ENCODE measurements at places on chromosomes 5 and 9.

GRCh38 chr9:110308633-110309038 lies 29.0 kb downstream of the TXNDC8 start:
- DNase-seq = no peak

DNA sequence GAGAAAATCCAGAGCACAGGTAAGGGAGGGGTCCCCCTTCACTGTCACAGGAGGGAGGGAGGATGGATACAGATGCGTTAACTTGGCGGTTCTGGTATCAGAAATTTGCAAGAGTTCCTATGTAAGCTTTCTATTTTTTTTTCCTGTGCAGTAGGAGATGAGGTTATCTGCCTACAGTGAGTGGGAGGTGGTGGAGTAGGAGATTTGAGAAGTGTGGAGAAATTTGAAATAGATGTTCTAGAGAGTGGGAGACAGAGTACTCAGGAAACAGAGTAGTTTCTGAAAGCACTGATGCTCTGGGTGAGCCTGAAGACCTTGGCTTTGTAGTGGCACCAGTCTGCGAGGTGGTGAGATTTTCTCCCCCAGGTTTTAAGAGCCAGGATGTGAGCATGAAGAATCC lies 271.4 kb downstream of the MSX2 start:
- no peak for DNase-seq

DNA sequence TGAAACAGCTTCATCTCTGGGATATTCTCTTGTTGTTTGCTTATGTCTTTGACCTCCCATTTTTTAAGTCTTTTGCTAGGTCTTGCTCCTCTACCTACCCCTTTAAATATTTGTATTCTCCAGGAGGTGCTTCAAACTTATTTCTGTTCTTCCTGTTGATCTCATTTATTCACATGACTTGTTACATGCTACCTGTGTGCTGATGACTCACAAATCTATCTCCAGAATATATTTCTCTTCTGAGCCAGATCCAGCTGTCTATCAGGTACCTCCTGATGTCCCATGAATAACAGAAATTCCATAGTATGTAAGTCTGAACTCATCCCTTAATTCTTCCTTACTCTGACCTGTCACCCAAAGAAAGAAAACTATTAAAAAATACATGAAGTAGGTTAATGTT lies 11.0 kb downstream of the NIPBL start:
- DNase-seq = no peak

- DNase-seq = no peak
Measured at GRCh38 chr5:76380346-76381066, 22.6 kb upstream of the IQGAP2 start.

DNA sequence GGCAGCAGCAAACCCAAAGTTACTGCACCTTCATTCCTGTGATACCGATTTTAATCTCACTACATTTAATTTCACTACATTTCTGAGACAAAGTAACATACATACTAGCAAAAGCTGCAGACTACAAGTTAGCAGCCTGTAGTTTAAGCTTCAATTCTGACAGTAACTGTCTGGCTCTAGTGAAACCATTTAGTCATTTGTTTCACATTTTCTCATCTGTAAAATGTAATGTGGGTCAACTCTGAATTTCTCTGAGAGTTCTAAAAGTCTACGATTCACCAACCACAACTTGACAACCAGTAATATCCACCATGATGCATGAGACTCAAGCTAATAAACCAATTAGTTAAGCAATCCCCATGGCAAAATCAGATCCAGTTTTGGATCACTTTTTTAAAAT lies 408.9 kb downstream of the PDE4D start:
- DNase-seq = no peak

GRCh38 chr5:17436350-17436749 lies 61.7 kb upstream of the TAF11L2 start:
- DNase-seq = no peak

- no peak for DNase-seq
Measured at GRCh38 chr9:21608200-21608599, 126.1 kb upstream of the IFNE start.

Measured in stimulated activated CD4-positive, alpha-beta T cell treated with anti-CD3 and anti-CD28 coated beads, TNF-alpha, amount 100 ng/mL, for 4 hours (primary cell).